Activated naive CD8-positive, alpha-beta T cell treated with anti-CD3 and anti-CD28 coated beads, Interleukin-2, amount 10 ng/mL, durations not matched to agents 7 days and 5 days (primary cell): ENCODE measurements at places on chromosomes 11 and 22. TPM values are rescaled to one million over a fixed set of nuclear protein-coding genes. Genes with fewer than 3 reads are reported as not detected.

The CARD16 gene
- total RNA-seq: 83.7 TPM

GRCh38 chr22:24134090-24134846 lies 47.0 kb upstream of the SUSD2 start:
- peak; percentile 77 for DNase-seq
- peaks cover 27% of the 10 kb centered on the region for H3K36me3 ChIP-seq
- peaks cover 20% of the 10 kb centered on the region for H3K4me1 ChIP-seq
- peak overlapping the region; percentile 42 for H3K4me3 ChIP-seq
- H3K27me3 ChIP-seq: no peaks in the 10 kb centered on the region

- H3K4me1 ChIP-seq: peaks cover 19% of the 10 kb centered on the region
- peak overlapping the region; percentile 67 for H3K4me3 ChIP-seq
- no peaks in the 10 kb centered on the region for H3K36me3 ChIP-seq
- no peak for DNase-seq
Measured at GRCh38 chr11:134583397-134583990, 171.5 kb upstream of the B3GAT1 start.

DNA sequence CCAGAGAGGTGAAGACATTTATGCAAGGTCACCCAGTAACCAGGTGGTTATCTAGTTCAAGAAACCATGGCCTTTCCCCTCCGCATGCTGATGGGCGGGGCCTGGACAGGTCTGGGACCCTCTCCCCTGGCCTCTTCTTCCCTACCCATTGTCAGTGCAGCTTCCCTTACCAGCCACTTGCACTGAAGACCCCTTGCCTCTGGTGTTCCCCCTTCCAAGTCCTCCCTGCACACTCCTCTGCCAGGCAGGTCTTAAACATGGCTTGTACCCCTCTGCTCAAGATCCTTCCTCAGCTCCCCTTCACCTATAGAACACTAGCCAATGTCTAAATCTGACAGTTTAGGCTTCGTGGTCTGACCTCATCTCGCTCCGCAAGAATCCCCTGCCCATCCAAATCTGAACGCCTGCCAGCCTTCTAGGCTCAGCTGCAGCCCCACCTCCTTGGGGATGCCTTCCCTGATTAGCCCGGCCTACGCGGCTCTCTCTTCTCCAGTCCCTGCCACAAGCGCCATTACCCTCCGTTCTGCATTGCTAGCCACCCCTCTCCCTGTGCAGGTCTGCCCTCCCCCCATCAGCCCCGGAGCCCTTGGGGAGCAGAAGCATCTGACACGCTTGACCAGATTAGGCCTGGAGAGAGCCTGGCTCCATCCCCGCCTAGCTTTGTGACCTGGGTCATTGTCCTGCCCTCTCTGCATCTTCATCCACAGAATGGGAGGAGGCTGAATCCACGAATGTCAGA lies 213.8 kb downstream of the DSCAML1 start:
- H3K27me3 ChIP-seq: peaks cover 5% of the 10 kb centered on the region
- H3K27ac ChIP-seq: no peak overlapping the region
- DNase-seq: no peak

- no peak overlapping the region for H3K27ac ChIP-seq
- no peaks in the 10 kb centered on the region for H3K4me1 ChIP-seq
- H3K27me3 ChIP-seq: peaks cover 13% of the 10 kb centered on the region
- DNase-seq: no peak
- no peak overlapping the region for H3K4me3 ChIP-seq
- H3K36me3 ChIP-seq: no peaks in the 10 kb centered on the region
Measured at GRCh38 chr11:120719348-120719747, 207.8 kb downstream of the GRIK4 start.

DNA sequence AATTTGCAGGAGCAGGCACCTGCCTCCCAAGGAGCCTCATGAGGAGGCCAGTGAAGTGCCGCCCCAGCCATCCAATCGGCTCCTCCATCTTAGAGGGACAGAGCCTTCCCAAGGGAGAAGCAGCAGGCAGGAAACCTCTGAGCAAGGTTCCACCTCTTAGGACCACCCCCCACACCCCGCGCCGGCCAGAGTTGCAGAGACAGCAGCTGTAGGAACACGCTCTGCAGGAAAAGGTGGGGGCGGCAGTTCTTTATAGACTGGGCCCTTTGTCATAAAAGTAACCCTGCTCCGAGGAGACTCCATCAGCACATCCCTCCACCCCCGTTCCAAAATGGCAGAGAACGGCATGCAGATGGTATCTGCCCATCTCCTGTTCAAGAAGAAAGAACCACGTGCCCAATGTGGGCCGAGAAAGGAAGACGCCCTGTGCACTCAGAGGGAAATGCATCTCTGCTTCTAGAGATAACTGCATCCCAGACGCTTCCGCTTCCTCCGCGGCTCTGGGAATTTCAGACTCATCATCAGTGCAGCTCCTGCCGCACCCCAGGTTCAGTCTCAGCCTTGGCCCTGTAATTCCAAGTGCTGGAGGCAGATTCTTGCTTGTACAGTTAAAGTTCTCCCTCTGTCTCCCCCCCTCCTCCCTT lies 98.5 kb downstream of the SPATA19 start:
- H3K36me3 ChIP-seq: no peaks in the 10 kb centered on the region
- DNase-seq: no peak
- no peaks in the 10 kb centered on the region for H3K4me1 ChIP-seq
- H3K27me3 ChIP-seq: peaks cover 2% of the 10 kb centered on the region
- H3K4me3 ChIP-seq: no peak overlapping the region
- no peak overlapping the region for H3K27ac ChIP-seq

DNA sequence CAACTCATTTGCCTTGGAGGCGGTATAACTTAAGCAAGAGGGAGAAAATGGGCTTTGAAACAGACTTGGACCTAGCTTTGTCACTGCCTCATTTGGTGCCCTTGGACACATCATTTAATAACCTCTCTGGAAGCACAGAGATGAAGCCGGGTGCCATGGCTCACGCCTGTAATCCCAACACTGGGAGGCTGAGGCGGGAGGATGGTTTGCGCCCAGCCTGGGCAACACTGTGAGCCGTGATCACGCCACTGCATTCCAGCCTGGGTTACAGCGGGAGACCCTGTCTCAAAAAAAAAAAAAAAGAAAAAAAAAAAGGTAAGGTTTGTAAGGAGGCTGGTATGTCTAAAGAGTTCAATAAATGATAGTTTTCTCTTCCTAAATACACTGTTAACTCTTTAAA lies 806 bp downstream of the COA4 start:
- H3K27me3 ChIP-seq: no peaks in the 10 kb centered on the region
- H3K36me3 ChIP-seq: peaks cover 15% of the 10 kb centered on the region
- peaks cover 19% of the 10 kb centered on the region for H3K4me1 ChIP-seq
- H3K27ac ChIP-seq: peak overlapping the region; percentile 96

- peaks cover 8% of the 10 kb centered on the region for H3K27me3 ChIP-seq
- no peak for DNase-seq
- H3K27ac ChIP-seq: no peak overlapping the region
- H3K36me3 ChIP-seq: no peaks in the 10 kb centered on the region
- H3K4me1 ChIP-seq: peaks cover 3% of the 10 kb centered on the region
- H3K4me3 ChIP-seq: no peak overlapping the region
Measured at GRCh38 chr11:1149545-1149944, 8.2 kb upstream of the MUC5AC start.

- peak overlapping the region; percentile 60 for H3K27ac ChIP-seq
- peak; percentile 48 for DNase-seq
- H3K36me3 ChIP-seq: peaks cover 6% of the 10 kb centered on the region
- H3K4me3 ChIP-seq: no peak overlapping the region
- peaks cover 3% of the 10 kb centered on the region for H3K27me3 ChIP-seq
Measured at GRCh38 chr11:6667733-6668374, 12.2 kb upstream of the DCHS1 start.

DNA sequence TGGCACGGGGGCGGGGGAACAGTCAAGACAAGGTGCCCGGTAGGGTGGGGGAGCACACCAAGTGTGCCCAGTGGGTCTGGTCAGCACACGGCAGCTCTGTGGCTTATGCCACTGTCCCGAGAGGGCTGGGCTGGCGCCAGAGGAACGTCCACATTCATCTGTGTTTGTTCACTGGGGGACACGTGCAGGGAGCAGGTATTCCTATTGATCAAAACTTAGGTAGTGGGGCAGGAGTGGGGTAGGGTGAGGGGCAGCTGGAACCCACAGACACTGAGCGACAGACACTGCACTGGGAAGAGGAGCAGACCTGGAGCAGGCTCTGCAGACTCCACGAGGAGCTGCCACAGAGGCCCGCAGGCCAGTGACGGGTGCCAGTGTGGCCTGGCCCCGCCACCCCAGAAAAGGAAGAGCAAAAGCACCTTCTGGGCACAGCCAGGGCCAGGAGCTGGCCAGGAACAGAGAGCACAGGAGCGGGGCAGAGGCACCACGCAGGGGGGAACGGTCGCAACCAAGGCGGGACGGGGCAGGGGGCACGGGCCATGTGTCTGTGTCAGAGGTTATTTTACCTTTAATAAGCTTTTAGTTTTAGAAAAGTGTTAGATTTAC lies 2.1 kb upstream of the MOB2 start:
- H3K27ac ChIP-seq: no peak overlapping the region
- no peaks in the 10 kb centered on the region for H3K36me3 ChIP-seq
- no peaks in the 10 kb centered on the region for H3K4me1 ChIP-seq

DNA sequence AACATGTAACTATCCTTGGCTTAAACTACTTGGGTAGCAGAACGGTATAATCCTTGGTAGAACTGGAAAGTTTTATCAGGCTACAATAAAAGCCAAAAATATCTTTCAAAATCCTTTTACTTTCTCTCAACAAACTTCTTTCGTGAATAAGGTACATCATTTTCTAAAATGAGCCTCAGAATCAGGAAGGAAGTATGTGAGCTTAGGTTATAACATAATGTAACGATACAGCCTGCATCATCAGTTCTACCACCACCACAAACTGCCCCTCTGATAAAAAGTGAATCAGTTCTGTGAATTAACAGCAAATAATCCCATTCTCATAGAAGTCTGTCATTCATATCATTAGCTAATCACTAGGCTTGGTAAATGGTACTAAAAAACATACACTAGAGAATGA lies 244.3 kb downstream of the SBF2 start:
- H3K27me3 ChIP-seq: no peaks in the 10 kb centered on the region
- H3K27ac ChIP-seq: no peak overlapping the region
- no peaks in the 10 kb centered on the region for H3K36me3 ChIP-seq
- no peaks in the 10 kb centered on the region for H3K4me1 ChIP-seq
- no peak overlapping the region for H3K4me3 ChIP-seq

GRCh38 chr22:20039683-20040325 lies 18.9 kb downstream of the TANGO2 start:
- no peak for DNase-seq
- no peaks in the 10 kb centered on the region for H3K4me1 ChIP-seq
- H3K27ac ChIP-seq: peak overlapping the region; percentile 22
- H3K36me3 ChIP-seq: peaks cover 15% of the 10 kb centered on the region
- H3K4me3 ChIP-seq: no peak overlapping the region

DNA sequence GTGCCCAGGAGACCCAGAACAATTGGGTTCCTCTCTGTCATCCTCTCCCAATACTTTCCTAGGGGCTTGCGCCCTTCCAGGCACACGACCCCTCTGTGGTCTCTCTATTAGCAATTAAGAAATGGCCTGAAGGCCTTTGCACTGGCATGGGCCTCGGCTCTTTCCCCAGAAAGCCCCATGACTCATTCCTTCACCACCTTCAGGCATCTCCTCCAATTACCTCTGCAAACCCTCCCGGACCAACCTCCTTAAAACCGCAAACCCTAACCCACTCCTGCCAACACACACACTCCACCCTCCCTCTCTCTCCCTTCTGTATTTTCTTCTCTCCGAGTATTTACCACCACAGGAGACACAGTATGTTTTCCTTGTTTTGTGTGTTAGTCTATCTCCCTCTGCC lies 36.7 kb downstream of the LARGE1 start:
- no peak overlapping the region for H3K27ac ChIP-seq
- no peak for DNase-seq
- H3K36me3 ChIP-seq: no peaks in the 10 kb centered on the region
- no peaks in the 10 kb centered on the region for H3K4me1 ChIP-seq
- no peak overlapping the region for H3K4me3 ChIP-seq

DNA sequence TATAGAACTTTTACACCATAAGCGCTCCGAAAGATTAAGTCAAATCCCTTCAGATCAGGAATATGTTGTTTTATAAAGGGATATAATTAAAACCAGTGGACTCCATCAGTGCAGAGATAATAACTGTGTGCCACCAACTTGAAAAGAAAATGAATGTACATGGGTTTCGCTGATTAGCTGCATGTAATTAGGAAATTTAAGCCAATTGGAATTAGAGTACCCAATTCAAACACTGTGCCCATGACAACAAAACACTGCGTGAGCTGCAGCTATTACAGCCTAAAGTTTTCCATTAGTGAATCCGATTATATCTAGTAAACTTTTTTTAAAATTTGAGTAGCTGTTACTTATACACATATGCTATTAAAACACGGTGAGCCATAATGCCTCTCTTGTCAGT lies 392.3 kb upstream of the ARHGAP42 start:
- no peak for DNase-seq
- H3K36me3 ChIP-seq: no peaks in the 10 kb centered on the region
- H3K4me3 ChIP-seq: no peak overlapping the region
- H3K27me3 ChIP-seq: no peaks in the 10 kb centered on the region
- no peak overlapping the region for H3K27ac ChIP-seq
- no peaks in the 10 kb centered on the region for H3K4me1 ChIP-seq

- H3K4me1 ChIP-seq: no peaks in the 10 kb centered on the region
- no peak overlapping the region for H3K4me3 ChIP-seq
- no peaks in the 10 kb centered on the region for H3K36me3 ChIP-seq
- no peak overlapping the region for H3K27ac ChIP-seq
- DNase-seq: no peak
Measured at GRCh38 chr22:25019427-25020184, 67.1 kb downstream of the KIAA1671 start.

GRCh38 chr11:91041626-91042025 lies 818.8 kb upstream of the CHORDC1 start:
- H3K4me3 ChIP-seq: no peak overlapping the region
- H3K27me3 ChIP-seq: no peaks in the 10 kb centered on the region
- no peaks in the 10 kb centered on the region for H3K4me1 ChIP-seq
- H3K27ac ChIP-seq: no peak overlapping the region
- no peak for DNase-seq
- H3K36me3 ChIP-seq: no peaks in the 10 kb centered on the region

DNA sequence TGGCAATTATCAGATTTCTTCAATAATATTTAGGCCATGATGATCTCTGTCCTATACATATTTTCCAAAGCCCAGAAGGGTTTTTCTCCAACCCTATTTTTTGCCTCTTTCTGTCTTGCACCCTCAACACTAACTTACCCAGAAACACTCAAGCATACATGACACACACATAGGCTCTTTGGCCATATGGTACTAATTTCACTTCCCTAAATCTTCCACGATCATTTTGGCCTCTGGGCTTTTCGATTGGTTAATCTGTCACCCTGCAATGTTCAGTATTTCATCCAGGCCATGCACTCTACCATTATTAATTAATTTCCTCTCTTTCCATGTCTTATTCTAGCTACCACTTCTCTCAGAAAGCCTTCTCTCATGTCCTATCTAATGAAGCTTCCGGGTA lies 59.8 kb downstream of the LUZP2 start:
- no peaks in the 10 kb centered on the region for H3K27me3 ChIP-seq
- H3K4me1 ChIP-seq: no peaks in the 10 kb centered on the region
- DNase-seq: no peak
- no peaks in the 10 kb centered on the region for H3K36me3 ChIP-seq
